ENCODE measurements at places on chromosomes 7 and 10. TPM values are rescaled to one million over a fixed set of nuclear protein-coding genes. Genes with fewer than 3 reads are reported as not detected.

Gene HOXA13
- not detected for total RNA-seq

Gene HMX2
- total RNA-seq: not detected

- DNase-seq: peak; percentile 67
- H3K4me1 ChIP-seq: peaks cover 31% of the 10 kb centered on the region
- H3K27ac ChIP-seq: peak overlapping the region; percentile 91
- H3K4me3 ChIP-seq: no peak overlapping the region
- no peaks in the 10 kb centered on the region for H3K27me3 ChIP-seq
Measured at GRCh38 chr10:119531067-119531466, 11.5 kb downstream of the RGS10 start.

- H3K4me3 ChIP-seq: no peak overlapping the region
- DNase-seq: peak; percentile 52
- H3K27ac ChIP-seq: no peak overlapping the region
Measured at GRCh38 chr7:151705636-151706276, 171.2 kb downstream of the PRKAG2 start.

DNA sequence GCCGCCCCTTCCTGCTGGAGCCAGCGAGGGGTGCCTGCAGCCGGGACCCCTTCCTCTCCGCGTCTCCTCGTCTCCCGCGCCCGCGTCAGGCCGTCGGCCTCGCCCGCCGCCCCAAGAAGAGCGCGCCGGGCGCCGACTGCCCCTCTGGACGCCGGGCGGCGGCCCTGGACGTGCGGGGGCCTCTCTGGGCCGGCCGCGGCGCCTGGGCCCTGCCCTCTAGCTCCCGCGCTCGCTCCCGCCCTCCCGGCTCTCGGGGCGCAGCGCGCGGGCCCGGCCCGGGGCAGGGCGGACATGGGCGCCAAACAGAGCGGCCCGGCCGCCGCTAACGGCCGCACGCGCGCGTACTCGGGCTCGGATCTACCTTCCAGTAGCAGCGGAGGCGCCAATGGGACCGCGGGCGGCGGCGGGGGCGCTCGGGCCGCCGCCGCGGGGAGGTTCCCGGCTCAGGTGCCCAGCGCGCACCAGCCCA, 704 bp downstream of the ZNRF2 start:
- no peaks in the 10 kb centered on the region for H3K4me1 ChIP-seq
- DNase-seq: peak; percentile 8
- H3K27ac ChIP-seq: no peak overlapping the region
- no peaks in the 10 kb centered on the region for H3K36me3 ChIP-seq
- peak overlapping the region; percentile 77 for H3K4me3 ChIP-seq

Data from IMR-90 (cell line).